ENCODE measurements at places on chromosomes 3 and 15.

DNA sequence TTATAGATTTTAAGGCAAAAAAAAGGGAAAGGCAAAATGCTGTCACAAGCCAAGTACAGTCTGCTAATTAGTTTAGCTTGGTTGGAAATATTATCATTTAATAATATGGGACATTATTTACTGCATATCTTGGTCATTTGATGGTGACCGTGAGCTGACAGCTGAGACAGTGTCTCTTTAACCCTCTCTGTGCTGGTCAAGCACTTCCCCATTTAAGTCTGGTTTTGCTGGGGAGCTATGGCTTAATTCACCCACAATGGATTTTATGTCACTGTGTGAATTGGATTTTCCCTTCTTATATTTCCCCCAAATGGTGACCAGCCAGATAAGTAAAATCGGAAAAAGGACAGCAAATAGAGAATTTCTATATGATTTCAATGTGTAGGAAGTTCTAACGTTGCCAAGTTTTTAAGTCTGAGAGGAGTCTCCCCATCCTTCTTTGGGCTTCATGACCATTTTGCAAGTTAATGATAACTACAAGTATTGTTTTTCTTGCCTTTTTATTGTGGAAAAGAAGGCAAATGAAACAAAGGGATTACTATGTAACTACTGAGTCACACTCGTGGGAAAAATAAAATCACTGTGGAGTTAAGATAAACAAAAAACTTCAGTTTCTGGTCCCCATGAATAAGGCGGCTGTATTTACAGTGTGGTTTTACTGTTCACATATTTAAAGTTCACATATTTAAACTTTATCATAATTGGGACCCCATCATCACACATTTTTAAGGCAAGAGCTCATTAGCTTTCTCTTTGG lies 373.5 kb downstream of the NR2F2 start:
- no peak for DNase-seq

GRCh38 chr15:65211482-65211982 lies 259 bp upstream of the CILP start:
- DNase-seq, result no peak

DNA sequence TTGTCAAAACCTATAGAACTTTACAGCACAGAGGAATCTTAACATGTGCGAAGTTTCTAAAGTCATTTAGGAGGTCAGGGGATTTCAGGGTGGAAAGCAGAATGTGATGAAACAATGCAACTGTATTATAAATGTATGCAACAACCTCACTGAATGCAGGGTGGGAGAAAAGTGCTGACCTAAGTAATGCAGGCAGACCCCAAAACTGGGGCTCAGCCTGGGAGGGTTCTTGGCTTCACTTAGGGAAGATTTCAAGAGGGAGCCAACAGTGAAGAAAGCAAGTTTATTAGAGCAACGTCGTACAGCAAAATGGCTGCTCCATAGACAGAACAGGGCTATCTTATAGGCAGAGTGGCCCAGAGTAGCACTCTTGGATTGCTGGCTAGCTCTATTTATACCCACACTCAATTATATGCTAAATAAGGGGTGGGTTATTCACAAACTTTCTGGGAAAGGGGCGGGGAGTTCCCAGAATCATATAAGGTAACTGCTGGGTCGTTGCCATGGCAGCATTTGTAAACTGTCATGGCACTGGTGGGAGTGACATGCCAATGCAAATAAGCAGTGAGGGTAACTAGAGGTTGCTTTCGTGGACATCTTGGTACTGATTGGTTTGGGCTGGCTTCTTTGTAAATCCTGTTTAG lies 14.2 kb upstream of the CAND2 start:
- no peak for DNase-seq

DNA sequence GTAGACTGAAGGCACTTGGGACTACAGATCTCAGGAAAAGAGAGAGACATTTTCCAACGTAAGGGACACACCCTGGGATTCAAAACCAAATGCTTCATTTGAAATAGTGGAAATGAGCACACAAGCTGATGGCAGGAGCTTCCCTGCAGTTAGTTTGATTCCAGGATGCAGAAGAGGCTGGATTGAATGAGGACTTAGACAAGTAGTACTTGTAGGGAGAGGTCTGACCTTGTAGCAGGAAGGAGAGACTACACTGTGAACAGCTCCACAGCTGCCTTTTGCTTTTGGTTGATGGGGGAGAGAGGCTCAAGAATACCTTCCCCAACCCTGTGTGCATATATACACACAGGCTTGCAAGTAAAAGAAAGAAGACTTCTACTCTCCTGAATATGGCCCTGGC lies 51.5 kb downstream of the PDE8A start:
- no peak for DNase-seq

DNA sequence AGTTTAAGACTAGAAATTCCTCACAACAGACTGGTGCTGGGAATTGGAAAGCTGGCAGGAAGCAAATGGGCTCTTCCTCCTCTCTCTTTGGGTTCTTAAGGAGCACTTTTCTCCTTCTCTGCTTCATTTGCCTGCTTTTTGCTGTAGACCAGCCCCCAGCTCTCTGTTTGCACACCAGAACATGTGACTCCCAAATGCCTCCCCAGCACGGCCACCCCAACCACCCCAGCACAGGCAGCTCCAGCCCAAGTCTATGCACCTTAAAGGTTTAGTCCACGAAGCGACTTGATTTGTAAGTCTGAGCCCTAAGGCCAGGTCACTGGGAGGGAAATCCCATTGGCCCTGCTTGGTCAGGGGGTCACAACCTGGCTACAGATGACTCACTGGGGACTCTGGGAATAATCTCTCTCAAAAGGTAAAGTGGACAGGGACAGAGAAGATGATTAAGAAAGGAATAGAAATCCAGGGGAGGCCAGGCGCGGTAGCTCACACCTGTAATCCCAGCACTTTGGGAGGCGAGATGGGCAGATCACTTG lies 377.8 kb upstream of the PROK2 start:
- DNase-seq, result no peak

GRCh38 chr3:192570821-192571791 lies 156.2 kb downstream of the FGF12 start:
- no peak for DNase-seq

GRCh38 chr3:24490151-24490550 lies 4.5 kb downstream of the THRB start:
- DNase-seq, result no peak

- no peak for DNase-seq
Observed at GRCh38 chr3:126107957-126108675, 24.2 kb upstream of the SLC41A3 start.
